ENCODE measurements at places on chromosomes 13 and 19.

DNA sequence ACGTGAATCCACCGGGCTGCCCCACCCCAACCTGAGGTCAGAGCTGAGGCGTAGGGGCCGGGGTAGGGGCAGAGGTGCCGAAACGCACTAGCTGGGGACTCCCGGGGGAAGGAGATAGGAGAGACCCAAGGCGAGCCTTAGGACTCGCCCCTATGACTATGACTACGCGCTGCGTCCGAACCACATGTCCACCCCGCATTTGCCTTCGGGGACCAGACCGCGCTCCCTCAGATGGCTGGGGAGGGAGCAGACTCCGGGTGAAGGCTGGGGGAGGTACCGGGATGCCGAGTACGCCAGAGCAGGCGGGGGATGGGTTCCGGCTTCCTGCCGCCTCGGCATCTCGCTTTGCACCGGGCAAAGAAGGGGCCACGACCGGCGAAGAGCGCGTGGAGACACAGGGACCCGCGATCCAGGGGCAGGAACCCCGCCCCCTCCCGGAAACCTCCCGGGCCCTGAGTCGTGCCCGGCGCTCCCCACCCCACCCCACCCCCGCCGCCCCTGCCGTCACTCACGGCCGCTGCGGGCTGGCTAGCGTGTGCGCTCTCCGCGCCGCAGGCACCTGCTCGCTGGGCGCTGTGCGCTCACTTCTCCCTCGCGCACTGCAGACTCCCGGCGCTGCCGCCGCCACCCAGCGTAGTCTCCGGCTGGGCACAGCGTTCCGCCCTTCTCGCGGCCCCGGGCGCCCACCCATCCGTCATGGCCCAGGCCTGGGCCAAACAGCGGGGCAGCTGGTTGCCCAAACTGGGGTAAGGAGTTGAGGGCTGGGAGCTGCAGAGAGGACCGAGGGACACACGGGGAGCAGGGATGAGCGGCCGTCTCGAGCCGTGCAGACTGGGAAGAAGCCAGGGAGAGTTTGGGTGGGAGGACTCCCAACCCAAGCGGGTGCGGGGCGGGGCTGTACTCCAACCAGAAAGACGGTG lies 622 bp upstream of the VSTM2B start:
- DNase-seq, result no peak

DNA sequence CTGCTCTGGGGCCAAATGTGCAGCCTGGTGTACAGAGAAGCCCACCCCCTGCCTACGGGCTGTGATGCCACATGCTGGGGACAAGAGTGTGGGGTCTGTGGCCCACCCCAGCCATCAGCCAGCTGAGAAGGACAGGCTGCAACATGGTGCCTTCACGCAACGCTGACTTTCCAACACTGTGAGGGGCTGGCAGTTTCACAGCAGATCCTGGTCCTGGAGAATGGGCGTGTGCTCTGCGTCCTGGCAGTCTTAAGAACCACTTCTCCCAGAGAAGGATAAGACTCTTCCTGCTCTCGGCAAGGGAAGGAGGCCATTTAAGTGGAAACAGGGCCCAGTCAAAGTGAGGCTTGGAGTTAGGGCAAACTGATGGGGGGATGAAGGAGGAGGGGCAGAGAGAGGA lies 4.6 kb downstream of the LRRC4B start:
- DNase-seq, result no peak

- no peak for DNase-seq
Observed at GRCh38 chr13:52845766-52846566, 2.5 kb downstream of the PCDH8 start.

- DNase-seq, result peak; percentile 32
Observed at GRCh38 chr19:7916103-7916954, 1.7 kb downstream of the TGFBR3L start.

DNA sequence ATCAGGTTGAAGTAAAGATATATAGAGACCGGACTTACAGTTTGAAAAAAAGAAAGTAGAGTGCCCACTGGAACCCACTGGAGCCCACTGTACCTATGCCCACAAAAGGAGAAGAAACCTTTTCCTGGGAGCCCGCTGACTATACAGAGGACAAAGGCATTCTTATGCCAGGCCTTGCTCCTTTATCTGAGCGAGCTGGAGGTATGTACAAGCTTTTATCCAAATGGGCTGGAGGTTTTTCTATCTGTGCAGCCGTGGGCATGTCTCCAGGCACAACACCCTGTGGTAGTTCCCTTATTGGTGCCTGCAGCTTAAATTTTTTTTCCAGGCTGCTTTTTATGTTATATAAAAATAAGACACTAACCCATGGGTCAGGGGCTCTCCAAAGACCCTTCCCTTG lies 8.4 kb downstream of the ZNF234 start:
- no peak for DNase-seq

DNA sequence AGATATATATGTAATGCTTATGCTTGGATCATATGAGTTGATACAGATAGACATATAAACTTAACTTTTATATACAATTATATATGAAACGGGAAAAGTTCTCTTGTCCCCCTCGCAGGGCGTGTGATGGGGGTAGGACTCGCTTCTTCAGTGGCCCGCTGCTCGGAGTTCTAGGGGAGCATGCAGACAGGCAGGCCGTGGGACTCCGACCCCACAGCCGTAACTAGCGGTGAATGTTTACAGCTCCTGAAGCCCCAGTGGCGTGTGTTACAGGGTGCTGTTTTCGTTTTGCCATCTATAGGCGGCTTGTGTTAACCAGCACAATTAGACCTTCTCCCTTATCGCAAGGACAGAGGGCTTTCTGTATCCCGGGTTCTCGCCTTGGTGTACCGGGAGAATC lies 1899.8 kb downstream of the PCDH9 start:
- no peak for DNase-seq

- DNase-seq, result no peak
Observed at GRCh38 chr13:45374917-45375316, 33.9 kb upstream of the TPT1 start.

DNA sequence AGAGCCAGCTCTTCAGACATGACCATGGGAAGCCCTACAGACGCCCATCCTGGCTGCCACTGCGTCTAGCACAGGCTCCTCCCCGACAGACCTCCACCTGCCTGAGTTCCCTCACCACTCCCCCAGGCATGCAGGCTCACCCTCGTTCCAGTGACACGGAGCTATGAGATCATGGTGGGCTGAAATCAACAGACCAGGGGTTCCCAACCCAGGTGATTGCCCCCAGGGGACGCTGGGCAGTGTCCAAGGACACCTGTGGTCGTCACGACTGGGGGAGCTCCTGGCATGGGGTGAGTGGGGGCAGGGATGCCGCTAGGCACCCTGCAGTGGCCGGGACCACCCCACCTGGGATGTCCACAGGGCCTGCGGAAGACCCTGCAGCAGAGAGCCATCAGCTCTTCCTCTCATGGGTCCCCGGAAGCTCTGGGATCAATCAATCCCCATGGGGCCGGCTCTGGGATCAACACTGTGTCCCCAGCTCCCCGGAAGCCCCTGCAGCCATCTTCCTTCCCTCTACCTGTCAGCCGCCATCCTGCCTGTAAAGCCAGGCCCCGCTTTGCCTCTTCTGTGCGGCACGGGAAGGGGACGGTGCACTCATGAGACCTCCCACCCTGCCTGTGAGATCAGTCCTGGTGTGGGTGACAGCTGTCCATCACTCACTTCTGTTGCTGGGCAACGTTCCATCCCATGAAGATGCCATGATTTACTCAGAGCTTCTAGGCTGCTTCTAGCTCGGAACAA lies 12.8 kb upstream of the MADCAM1 start:
- DNase-seq, result no peak

- DNase-seq, result no peak
Observed at GRCh38 chr13:83503424-83503823, 378.9 kb downstream of the SLITRK1 start.

- DNase-seq, result no peak
Observed at GRCh38 chr19:32824916-32825608, 44.5 kb downstream of the SLC7A9 start.

DNA sequence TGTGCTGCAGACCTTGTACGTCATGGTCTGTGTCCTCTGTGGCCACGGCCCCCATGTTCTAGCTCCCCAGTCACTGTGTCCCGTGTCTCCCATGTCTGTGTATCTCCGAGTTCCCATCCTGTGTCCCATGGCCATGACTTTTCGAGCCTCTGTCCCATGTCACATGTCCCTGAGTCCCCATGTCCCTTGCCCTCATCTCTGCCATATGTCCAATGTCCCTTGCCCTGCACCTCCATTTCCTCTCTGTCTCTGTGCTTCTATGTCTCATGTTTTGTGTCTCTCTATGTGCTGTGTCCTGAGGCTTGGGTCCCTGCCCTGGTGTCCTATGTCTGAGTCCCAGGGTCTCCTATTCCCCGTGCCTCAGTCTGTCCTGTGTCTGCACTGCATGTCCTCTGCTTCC lies 2.0 kb downstream of the ATP4A start:
- no peak for DNase-seq

DNA sequence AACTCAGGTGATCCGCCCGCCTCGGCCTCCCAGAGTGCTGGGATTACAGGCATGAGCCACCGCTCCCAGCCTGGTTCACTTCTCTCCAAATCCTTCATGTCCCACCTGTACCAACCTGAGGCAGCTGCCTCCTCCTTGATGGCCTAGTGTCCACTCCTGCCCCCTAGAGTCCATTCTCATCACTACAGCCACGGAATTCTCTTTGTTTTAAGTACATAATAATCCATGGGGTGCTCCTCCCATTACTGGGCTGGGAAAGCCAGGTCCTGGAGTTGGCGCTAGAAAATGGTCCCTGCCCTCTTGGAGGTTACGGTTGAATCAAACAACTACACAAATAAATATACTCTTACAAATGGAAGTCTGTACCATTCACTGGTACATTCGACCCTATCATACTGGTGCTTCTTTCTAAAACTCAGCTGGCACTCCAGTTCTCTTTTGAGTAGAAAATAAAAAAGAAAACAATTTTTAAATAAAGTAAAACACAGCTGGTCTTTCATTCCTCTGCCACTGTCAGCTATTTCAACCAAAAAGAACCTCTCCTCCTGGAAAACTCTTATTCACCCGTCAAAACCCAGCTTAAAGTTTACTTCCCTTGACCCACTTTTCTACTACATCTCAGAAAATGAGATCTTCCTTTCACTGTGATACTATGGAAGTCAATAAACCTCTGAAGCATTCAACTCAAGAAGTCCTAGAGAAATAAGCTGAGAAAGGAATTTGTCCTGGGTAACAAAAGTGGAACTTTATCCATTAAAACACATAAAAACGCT lies 22.4 kb upstream of the ARHGEF18 start:
- DNase-seq, result peak; percentile 52

GRCh38 chr19:44746946-44747738 lies 1.4 kb upstream of the BCL3 start:
- DNase-seq, result peak; percentile 96

DNA sequence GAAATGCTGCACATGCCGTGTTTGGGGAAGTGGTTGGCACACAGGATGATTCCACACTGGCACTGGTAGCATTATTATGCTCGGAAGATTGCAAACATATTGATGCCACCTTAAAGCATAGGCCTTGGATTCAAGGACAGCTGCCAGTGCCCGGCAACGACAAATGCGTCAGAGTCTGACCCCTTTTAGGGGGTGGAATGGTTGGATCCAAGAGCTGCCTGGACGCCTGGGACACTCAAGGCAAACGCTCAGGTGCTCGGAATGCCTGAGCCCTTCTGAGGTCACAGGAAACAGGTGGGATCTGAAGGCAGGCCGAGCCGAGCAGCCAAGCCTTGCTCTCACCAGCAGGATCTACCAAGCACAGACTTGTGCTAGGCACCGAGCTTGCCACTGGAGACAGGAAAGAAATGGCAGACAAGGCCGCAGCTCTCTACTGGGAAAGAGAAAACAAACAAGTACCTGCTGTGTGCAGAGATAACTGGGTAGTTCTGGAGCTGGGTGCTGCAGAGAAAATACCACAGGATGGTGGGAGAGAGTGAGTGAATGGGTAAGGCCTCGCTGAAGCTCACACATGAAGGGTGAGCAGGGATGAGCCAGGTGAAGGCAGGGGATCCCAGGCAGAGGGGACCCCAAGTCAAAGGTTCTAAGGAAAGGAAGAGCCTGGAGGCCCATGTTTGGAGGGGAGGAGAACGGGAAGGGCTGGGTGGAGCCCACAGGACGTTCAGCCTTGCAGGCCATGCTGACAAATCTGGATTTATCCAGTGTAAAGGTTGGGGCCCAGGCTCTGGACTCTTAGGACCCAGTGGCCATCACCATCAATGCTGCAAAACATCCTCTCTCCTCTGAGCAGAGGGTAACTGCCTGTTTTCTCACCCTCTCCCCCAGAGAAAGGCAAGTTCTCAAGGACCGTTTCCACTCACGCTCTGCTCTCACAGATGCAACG lies 9.2 kb downstream of the RANBP3 start:
- DNase-seq, result no peak

- no peak for DNase-seq
Observed at GRCh38 chr19:13400296-13400695, 106.0 kb downstream of the CACNA1A start.

- DNase-seq, result no peak
Observed at GRCh38 chr13:68066879-68067513, 836.9 kb upstream of the PCDH9 start.

DNA sequence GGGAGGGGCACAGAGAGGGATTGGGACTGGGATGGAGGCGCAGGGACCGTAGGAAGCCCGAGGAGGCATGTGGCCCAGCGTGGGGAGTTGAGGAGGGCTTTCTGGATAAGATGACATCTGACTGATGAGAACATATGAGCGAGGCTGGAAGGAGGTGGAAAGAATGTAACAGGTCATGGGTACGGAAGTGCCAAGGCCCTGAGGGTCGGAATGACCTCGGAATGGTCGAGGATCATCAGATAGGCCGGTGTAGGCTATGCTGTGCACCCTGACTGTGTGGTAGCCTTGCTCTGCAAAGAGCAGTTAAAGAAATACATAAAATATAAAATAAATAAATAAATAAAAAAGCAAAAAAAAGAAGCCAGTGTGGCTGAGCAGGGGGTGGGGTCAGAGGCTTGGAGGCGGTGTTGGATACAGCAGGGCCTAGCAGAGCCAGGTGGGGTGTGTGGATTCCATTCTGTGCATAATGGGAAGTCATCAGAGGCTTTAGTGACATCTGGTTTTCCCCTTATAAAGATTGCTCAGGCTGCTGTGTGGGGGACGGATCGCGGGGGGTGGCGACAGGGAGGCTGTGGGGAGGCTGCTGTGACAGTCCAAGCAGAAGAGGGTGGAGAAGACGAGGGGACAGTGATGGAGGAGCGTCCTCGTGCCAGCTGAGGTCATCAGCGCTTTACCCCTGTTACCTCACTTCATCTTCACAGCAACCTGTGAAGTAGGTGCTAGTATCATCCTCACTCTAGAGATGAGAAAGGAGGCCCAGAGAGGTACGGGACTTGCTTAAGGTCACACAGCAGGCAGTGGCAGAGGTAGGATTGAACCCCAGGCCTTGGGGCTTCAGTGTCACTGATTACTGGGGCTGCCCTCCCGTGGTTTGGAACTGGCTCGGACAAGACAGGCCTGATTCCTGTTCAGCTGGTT lies 5.0 kb downstream of the PAK4 start:
- DNase-seq, result no peak

- DNase-seq, result no peak
Observed at GRCh38 chr13:76816394-76816793, 69.8 kb downstream of the KCTD12 start.

DNA sequence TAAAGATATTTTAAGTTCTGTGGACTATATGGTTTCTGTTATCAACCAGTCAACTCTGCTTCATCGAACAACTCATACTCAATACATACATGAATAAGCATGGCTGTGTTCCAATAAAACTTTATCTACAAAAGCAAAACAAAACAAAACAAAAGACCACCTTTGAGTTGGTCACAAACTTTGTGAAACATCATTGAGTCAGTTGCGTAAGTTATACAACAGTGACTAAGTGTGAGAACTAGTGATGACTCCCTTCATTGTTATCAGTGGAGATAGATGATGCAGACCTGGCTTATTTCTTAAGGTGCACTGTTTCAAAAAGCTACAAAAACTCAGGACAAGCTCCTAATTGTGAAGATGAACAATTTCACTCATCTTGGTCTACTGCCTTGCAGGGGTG lies 14.5 kb upstream of the KLK4 start:
- no peak for DNase-seq

GRCh38 chr19:3113100-3114017 lies 19.2 kb downstream of the GNA11 start:
- DNase-seq, result no peak
